Activated naive CD8-positive, alpha-beta T cell treated with anti-CD3 and anti-CD28 coated beads, Interleukin-2, amount 10 ng/mL, durations not matched to agents 7 days and 5 days (primary cell): ENCODE measurements at places on chromosomes 5 and 9.
A peak's percentile ranks its signal among the peaks of the same experiment; 100 is the strongest.

DNA sequence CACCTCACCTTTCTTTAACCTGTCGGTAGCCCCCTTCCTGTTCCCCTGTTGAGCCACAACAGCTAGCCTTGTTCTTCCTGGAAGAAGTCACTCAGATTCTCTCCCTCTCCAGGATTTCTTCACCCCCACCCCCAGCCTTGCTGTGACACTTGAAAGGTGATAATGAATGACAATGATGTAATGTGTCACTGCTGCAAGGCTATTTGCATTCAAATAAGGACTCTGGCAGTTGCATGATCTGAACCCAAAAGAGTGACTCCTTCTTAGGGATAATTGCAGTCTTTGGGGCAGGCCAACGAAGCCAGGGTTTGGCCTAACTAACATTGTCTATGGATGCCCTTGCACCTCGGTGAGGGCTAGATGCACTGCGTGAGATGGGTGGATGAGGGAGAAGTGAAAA is 154.4 kb upstream of the CLINT1 start:
- no peak for DNase-seq

DNA sequence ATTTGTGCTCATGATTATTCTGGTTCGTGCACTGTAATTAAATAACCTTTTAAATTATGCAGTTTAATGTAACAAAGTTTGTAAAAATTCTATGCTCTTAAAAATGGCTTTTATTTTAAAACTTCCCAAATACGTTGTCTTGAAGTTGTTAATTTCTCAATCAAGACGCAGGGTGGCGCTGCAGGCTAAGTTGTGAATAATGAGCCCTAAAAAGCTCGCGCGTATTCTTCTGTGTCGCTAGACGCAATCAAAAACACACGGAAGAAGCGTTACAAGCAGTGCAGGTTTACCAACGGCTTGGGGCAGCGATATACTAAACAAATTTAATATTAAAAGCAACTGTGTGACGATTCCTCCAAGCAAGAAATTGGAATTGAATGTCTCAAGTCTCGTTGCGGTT is at the start of gene PCDHB4:
Gene PCDHB4 (plus strand): TSS at position 256 of the 400 bp plus-strand sequence. CDS start 181 bp downstream, outside the sequence.
- no peak for DNase-seq

DNA sequence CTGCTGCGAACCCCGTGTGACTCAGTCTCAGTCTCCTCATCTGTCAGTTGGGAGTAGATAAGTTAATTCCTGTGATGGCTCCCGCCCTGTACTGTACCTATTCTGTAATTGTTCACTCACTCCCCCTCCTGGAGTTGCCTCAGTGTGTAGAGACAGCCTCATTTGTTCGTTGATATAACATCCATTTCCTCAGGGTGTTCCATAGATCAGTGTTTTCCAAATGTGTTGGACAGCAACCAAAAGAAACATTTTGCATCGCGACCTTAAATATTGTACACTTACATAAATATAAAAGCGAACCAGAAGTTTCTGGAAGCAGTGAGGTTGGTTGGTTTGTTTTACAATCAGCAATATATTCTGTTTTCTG is 698 bp downstream of the NFX1 start:
- no peak for DNase-seq

DNA sequence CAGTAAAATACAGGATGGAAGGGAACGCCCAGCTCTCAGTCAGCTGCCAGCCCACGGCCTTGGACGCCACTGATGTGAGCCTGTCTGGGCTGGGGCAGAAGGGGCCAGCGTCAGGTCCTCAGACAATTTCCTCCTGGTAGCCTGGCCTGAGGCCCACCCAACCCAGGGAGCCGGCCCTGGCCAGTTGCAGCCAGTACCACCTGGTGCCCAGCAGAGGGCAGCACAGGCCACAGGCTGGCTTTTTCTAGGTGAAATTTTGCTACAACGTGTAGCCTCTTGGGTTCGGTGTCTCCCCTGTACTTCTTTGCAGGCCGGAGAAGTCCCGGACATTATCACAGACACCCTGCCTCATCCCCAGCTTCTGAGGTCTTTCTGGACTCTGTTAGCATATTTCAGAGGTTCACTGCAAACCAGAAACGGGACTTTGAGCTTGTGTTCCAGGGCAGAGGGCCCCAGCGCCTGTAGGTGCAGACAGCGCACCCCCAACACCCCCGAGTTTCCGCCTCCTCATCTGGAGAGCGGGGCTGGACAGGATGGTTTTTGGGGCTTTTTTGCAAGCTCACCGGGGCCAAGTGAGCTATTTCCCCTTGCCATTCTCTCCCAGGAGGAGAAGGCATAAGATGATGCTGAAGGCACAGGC is 45.9 kb upstream of the KCNMB1 start:
- peak; percentile 73 for DNase-seq

GRCh38 chr9:121312169-121312568 is 44.2 kb downstream of the GSN start:
- no peak for DNase-seq

DNA sequence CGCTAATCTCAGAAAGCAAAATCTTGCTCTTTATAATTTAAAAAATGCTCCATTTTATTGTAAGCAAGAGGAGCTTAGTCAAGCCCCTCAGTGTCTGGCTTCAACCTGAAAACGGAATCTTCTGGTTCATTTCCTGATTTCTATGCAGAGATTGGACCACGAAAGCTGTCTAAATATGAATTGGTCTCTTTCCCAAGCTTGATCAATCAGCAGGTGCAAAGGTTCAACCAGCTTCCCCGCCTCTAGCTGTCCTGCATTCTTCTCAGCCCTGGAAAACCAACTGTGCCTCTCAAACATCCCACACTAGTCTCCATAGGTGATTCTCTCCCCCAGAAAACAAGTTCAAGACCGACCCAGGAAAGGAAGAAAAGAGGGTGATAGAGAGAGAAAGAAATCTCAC is 34.5 kb downstream of the FNBP1 start:
- DNase-seq, result no peak

GRCh38 chr5:167049771-167050567 is 1241.5 kb upstream of the WWC1 start:
- no peak for DNase-seq

DNA sequence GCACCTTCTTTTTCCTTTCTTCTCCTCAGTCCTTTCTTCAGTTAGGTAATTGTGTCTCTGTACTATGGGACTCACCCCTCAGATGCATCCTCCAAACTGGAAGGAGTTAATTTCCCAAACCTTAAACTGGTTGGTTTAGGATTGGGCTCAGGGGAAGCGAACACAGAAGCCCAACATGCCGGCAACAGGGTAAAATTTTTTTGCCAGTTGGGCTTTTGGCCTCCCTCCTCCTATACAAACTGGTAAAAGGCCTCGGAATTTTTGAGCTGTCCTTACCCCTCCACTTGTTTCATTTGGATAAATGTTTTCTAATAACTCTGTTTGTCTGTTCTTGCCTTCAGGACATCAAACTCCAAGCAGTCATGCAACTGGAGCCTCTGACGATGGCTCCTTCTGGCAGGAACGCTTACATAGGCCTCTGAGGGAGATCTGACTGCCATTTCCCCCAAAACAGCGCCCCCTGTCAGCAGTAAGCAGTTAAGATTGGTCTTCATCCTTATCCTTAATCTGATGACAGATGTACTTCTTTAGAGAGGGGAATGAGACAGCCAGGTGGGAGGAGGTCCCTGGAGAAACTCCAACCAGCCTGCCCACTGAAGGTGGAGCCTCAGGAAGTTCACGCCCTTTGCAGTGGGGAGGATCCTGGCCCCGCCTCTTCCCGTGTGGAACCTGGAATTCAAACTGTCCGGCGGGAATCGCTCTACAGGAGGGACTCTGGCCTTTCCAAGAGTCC is 57.8 kb upstream of the SPINK5 start:
- no peak for DNase-seq

DNA sequence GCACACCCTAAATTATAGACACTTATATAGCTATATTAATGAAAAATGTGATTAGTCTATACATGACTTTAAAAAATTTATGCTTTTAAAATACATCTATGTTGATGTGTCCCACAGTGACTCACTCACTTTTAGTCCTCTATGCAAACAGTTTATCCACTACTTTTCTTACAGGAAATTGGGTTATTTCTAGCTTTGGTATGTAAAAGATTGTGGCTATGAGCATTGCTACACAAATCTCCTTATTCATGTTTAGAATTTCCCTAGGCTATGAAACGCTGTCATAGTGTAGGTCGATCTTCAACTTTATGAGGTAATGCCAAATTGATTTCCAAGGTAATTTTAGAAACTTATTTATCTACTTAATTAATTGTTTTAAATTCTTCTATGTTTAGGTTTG is 687.4 kb downstream of the PRR16 start:
- DNase-seq, result no peak

GRCh38 chr9:113858282-113858681 is 17.8 kb upstream of the ZNF618 start:
- no peak for DNase-seq

DNA sequence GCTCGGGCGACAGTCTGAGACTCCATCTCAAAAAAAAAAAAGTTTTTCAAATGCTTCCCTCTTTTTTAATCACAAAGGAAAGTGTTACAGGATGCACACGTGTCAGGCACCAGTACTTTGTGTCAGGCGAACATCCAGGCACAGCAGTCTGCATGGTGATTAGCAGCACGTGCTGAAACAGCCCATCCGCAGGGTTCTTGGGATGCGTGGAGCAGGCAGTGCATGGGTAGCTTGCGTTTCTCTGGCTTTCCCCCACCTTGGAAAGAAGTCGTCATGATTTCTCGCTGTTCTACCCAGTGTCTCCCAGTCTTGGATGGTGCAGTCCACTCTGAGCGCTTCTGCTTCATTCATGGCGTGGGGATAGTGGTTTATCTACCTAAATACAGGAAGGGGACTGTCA is 35.4 kb downstream of the GPR107 start:
- no peak for DNase-seq

GRCh38 chr5:94849821-94850736 is 231.6 kb downstream of the SLF1 start:
- DNase-seq, result no peak

DNA sequence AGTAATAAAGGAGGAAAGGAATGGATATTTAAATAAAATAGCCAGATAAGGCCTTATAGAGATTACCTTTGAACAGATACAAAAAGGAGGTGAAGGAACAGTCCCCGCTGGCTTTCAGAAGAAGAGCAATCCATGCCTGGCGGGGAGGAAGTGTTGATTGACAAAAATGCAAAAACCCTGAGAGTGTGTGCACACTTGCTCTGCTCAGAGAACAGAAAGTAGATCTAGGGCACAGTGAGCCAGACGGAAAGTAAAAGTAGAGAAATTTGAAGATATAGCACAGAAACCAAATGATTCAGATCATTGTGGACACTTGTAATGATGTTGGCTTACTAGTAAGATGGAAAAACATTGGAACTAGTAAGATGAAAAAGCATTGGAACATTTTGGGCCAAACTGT is 720.6 kb downstream of the PTPRD start:
- no peak for DNase-seq

DNA sequence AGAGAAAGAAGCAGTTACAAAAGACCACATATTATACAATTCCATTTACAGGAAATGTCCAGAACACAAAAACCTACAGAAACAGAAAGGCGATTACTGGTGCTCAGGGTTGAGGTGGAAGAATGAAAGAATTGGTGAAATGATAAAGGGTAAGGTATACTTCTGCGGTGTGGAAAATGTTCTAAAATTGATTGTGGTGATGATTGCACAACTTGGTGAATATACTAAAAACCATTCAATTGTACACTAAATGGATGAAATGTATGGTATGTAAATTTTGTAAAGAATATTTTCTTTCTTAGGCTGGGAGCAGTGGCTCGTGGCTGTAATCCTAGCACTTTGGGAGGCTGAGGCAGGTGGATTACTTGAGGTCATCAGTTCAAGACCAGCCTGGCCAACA is 72.3 kb downstream of the UBAP2 start:
- DNase-seq, result no peak

DNA sequence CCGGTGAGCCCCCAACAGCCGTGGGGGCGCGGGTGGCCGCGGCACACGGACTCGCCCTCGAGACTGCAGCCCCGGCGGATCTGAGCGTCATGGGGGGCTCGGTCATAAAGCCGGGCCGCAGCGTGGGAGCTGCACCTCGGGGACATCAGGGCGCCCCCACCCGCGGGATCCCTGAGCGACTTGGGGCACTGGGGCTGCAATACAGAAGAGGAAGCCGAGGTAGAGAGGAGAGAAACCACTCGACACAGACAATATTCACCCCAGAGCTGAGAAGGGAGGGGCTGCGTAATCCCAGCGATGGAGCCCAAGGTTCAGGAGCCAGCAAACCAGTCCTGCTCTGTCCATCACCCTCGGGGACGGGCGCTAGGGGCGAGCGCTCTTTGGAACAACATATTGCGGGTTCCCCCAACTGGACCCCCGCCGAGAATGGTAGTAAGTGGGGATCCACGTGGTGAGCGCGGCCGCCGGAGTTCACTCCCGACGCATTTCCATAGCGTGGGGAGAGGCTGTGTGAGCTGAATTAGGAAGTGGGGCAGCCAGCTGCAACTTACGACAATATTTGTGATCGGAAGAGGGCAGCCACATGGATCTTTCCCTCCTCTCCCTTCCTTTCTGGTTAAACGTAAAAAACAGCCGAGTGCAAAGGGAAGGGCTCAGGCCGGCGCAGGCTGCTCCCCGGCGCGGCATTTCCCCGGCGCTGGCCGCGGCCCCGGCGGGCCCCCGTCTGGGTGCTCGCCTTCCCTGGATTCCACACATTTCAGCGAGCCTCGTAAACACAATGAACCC is 9.9 kb downstream of the PTCH1 start:
- DNase-seq, result peak; percentile 62

- no peak for DNase-seq
Measured at GRCh38 chr9:37994639-37995347, 74.2 kb downstream of the SHB start.

DNA sequence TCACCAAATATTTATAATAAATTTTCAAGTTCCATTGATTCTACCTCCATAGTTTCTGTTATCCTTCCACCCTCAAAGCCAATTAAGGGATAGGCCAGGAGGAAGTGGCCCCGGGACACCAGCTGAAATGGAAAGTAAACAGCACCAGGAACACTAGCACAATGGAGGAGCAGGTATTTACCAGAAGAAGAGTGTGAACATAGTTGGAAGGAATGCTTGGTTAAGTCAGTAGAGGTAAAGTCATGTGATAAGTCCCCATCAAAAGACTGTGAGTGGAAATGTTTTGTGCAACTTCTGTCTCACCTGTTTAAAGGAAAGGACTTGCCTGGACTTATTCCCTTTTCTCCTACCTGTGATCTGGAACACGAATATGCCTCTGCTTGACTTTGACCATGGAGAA is 146.7 kb upstream of the RAI14 start:
- DNase-seq, result no peak

DNA sequence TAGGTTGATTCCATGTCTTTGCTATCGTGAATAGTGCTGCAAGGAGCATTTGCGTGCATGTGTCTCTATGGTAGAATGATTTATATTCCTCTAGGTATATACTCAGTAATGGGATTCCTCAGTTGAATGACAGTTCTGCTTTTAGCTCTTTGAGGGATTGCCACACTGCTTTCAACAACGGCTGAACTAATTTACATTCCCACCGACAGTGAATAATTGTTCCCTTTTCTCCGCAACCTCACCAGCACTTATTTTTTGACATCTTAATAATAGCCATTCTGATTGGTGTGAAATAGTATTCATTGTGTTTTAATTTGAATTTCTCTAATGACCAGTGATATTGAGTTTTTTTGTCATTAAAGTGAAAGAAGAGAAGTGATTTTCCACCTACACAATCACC is 18.5 kb downstream of the IFNA5 start:
- DNase-seq, result no peak
